Fibroblast of the conjunctiva (primary cell): ENCODE measurements at places on chromosomes 4 and X.

GRCh38 chr4:27084685-27085361 lies 224.2 kb downstream of the STIM2 start:
- no peak for DNase-seq

GRCh38 chr4:83305187-83305586 lies 20.6 kb upstream of the COQ2 start:
- no peak for DNase-seq

DNA sequence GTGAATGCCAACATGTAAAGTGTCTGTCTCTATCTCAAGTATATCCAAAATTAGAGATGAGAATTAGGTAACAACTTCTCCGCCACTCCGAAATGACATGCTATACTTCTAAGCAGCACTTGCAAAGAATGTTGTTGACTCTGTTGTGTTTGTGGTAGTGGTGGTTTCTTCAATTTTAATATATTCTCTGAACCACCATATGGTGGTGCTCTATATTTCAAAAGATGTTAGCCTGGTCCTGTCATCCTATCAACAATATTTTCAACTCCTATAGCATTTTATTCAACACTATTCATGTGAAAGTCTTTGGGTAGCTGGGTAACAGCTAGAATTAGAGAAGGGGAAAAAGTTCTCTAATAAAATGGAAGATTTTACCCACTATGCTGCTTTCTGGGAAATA lies 1622.8 kb upstream of the IGFBP7 start:
- no peak for DNase-seq

- no peak for DNase-seq
These were observed 827 bp downstream of the PORCN start for GRCh38 chrX:48509619-48510018.

- DNase-seq = no peak
These were observed 1.9 kb downstream of the ANK2 start for GRCh38 chr4:113051361-113051760.

GRCh38 chrX:18984381-18985185 lies 669 bp upstream of the PHKA2 start:
- peak; percentile 31 for DNase-seq

- no peak for DNase-seq
These were observed 82.3 kb upstream of the PPARGC1A start for GRCh38 chr4:23972187-23972586.

GRCh38 chr4:108118505-108118904 lies 50.2 kb downstream of the LEF1 start:
- no peak for DNase-seq

- no peak for DNase-seq
These were observed 603.5 kb upstream of the NR3C2 start for GRCh38 chr4:149045731-149046130.

DNA sequence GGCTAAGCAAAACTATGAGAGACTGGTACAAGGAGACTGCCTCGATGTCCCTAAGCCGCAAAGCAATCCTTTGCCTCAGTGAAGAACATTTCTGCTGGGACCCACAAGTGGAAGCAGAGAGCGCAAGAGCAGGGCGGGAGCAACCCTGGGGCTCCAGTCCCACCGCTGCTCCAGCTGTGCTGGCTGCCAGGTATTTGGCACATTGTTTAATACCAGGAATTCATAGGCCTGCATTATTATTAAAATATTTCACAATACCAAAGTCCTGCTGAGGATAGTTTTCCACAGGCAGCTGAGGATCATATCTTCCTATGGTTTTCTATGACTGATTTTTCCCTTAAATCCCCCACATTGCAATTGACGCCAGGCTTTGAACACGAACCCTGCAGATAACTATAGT lies 163.5 kb upstream of the TLL1 start:
- DNase-seq = no peak
